ENCODE measurements at places on chromosomes 7 and 10. TPM values are rescaled to one million over a fixed set of nuclear protein-coding genes. Genes with fewer than 3 reads are reported as not detected.

DNA sequence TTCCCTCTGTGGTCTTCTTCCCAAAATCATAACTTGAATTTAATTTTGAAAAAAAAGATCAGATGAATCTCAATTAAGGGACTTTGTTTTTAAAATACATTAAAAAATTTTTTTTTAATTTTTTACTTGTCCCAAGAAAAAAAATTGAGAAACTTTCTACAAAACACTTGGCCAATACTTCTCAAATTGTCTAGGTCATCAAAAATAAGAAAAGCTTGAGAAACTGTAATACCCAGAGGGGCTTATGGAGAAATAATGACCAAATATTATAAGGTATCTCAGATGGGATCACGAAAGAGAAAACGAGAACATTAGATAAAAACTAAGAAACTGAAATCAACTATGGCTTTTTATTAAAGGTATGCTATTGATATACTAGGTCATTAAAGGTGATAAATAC is 835.0 kb downstream of the GATA3 start:
- no peaks in the 10 kb centered on the region for H3K36me3 ChIP-seq
- H3K27ac ChIP-seq: no peak overlapping the region
- no peak overlapping the region for H3K4me3 ChIP-seq

DNA sequence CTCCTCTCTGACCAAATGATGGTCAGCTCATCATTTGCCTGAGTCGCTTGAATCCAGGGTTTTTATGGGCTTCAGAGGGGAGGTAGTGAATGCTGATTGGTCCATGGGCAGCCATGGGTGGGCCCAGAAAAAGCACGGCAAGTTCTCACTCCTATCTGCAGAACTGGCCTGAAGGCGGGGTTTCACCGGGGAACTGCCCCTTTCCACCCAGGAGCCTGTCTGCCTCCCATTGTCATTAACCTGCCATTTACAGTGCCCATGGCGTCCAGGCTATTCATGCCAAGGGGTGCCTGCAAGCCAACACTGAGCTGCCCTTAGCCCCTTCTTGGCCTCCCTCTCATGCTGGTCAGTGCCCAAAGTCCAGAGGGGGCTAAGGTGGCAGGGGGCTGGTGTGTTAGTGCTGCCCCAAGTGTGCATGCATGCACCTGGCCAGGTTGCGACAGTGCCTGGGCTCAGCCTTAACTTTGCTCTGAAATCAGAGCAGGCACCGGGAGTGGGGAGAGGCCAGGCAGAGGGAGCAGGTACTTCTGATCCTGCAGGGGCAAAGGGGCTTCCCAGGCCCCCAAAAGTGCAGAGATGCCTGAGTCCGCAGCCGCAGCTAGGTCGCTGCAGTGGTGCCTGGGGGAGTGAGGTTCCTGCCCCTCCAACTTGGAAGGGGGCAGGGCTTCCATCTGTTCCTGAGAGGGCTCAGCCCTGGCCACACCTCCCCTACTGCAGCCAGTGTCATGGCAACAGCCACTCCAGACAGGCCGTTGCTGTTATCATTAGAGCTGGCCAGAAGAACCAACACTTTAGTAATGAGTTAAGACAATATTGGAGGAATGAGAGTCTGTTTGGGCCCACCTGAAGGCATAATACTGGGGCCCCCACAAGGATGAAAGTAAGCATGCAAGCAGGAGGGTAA is 561.6 kb downstream of the GRM8 start:
- no peak overlapping the region for H3K4me3 ChIP-seq
- no peaks in the 10 kb centered on the region for H3K36me3 ChIP-seq
- no peak for DNase-seq
- no peaks in the 10 kb centered on the region for H3K4me1 ChIP-seq
- H3K27ac ChIP-seq: no peak overlapping the region

DNA sequence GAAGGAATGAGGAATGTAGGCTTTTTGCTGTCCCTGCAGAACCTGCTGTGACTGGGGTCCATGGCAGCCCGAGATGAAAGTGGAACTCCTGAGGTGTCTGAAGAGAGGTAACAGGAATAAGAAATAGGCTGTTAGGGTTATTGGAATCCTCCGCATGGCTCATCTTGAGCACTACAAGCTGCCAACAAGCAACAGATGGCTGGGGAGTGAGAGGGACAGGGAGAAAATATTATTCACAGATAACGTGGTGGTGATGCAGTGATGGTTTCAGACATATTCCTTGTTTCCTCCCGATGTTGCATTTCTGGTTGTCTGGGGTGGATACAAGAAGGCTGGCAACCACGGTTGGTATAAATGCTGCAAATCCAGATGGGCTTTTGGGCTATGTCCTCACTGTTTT is 46.1 kb downstream of the AP3M1 start:
- H3K4me3 ChIP-seq: no peak overlapping the region
- no peak overlapping the region for H3K27ac ChIP-seq
- no peaks in the 10 kb centered on the region for H3K4me1 ChIP-seq
- no peak for DNase-seq
- H3K27me3 ChIP-seq: no peaks in the 10 kb centered on the region

The OPALIN gene
- total RNA-seq: not detected

All from activated CD8-positive, alpha-beta memory T cell treated with anti-CD3 and anti-CD28 coated beads, Interleukin-2, amount 10 ng/mL, durations not matched to agents 7 days and 5 days (primary cell).